ENCODE measurements at places on chromosomes 1 and 21.

DNA sequence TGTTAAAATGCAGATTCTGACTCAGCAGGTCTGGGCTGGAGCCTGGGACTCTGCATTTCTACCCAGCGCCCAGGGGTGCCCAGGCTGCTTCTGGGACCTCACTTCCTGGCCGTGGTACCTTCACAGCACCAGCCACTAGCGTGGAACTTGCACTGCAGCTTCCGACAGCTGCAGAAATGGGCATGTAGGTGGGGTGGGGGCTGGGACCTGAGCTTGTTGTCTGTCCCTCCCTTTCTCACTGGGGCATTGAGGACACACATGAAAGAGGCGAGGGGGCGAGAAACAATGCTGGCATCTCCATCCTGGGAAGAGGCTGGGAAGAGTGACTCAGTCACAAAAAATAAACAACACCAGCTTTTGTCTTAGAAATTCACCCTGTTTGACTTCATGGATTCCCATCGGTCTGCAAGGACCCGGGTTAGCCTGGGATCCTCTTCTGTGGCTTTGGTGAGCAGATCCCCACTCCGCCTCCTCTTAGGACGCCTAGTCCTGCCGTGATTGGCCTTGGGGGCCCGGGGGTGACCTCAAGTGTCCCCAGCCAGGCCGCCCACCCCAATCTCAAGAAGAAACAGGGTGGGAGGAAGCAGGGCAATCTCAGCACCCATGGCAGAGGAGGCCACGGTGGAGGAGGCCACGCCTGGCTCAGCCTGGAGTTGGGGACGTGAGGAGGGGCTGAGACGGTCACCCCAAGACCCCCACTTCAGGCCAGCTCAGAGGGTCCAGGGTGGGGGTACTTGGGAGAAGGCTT, 29.9 kb upstream of the POFUT2 start:
- peak; percentile 92 for DNase-seq

- DNase-seq = peak; percentile 56
Observed at GRCh38 chr1:155504207-155504606, 58.4 kb downstream of the ASH1L start.

- DNase-seq = no peak
Observed at GRCh38 chr1:40766560-40766959, 17.0 kb upstream of the KCNQ4 start.

GRCh38 chr1:204181116-204181515, 15.0 kb upstream of the REN start:
- DNase-seq = no peak

GRCh38 chr1:26388791-26389445, 16.4 kb upstream of the ZNF683 start:
- peak; percentile 62 for DNase-seq

DNA sequence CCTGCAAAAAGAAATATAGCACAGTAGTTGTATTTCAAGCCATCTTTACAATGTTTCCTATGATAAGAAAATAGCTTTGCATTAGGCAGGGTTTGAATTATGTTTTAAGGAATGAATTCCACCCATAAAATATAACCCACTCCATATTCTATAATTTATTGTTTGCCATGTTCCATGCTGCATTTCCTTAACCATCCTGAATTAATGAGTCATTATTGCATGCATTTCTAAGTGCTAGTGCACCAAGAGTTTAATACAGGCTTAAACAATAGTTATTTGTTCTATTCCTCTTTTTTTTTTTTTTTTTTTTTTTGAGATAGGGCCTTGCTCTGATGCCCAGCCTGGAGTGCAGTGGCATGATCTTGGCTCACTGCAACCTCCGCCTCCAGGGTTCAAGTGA, 45.2 kb downstream of the MIGA1 start:
- DNase-seq = peak; percentile 21

GRCh38 chr1:164664127-164664526, 105.1 kb downstream of the PBX1 start:
- DNase-seq = no peak

DNA sequence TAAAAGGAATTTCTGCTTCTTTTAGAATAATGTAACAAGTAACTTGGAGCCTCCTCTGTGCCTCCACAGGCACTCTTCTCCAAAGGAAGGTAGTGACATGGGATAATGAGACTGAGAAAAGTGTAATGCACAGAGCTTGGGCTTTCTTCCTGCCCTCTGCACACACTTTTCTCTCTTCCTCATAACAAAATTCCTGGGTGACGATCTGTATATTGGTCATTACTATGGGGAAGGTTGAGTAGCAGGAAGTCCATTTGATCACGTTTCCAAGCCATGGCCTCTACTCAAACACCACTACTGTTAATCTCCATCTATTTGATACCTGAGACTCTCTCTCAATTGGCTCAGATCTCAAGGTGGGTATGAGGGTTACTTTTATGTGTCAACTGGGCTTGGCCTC, 113.9 kb downstream of the GRIK1 start:
- peak; percentile 6 for DNase-seq

- DNase-seq = peak; percentile 90
Observed at GRCh38 chr1:232868793-232869491, 63.7 kb downstream of the MAP10 start.

GRCh38 chr1:225674381-225674780, 21.5 kb upstream of the ENAH start:
- DNase-seq = no peak

GRCh38 chr1:179080866-179081686, 794 bp upstream of the TOR3A start:
- no peak for DNase-seq

DNA sequence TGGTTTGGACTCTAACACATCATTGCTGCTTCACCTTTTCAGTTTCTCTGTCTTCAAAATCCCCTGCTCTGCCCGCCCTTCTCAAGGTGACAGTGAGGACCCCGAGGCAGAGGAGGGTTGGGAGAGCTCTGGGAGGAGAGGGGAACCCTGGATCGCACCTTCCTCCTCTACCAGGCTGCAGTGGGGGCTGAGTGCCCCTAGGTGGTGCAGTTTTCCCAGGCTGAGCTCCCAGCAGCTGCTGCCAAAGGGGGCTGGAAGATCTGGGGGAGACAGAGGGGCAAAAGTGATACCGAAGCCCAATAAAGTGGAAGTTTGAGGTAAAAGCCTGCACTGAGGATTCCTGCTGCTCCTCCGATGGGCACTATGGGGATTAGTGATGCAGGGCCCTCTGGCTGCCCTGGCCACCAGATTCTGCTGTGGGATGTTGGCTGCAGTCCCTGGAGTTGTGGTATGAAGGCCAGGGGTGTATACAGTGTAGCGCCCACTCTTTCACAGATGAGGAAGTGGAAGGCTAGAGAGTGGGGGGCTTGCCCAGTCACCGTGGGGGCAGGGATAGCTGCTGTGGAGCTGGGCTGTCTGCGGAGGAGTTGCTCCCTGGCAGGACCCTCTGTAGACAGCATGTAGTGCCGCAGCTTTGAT, 40.7 kb upstream of the SCMH1 start:
- peak; percentile 20 for DNase-seq

DNA sequence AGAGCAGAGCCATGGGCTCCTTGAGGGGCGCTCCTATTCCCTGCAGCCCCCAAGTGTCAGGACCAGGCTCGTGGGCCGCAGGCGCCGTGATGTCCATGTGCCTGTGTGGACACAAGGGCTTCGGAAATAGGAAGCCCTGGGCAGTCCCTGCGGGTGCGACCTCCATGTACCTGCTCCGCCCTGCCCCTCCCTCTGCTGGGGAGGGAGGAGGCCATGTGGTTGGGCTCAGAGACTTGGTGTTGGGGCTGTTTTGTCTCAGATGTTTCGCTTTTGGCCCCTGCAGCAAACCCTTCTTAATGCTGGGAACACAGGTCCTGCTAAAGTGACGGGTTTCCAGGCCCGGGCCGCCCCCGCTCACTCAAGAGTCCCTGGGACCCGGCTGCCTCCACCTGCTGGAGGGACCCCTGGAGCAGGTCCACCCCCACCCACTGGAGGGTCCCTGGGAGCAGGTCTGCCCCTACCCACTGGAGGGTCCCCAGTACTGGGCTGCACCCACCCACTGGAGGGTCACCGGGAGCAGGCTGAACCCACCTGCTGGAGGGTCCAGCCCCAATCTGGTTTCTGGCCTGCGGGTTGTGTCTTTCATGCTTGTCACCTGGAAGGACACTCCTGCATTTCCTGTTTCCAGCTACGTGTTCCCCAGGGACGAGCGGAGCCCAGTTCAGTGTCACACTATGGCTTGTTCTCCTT, 156.5 kb downstream of the PEX14 start:
- DNase-seq = no peak

DNA sequence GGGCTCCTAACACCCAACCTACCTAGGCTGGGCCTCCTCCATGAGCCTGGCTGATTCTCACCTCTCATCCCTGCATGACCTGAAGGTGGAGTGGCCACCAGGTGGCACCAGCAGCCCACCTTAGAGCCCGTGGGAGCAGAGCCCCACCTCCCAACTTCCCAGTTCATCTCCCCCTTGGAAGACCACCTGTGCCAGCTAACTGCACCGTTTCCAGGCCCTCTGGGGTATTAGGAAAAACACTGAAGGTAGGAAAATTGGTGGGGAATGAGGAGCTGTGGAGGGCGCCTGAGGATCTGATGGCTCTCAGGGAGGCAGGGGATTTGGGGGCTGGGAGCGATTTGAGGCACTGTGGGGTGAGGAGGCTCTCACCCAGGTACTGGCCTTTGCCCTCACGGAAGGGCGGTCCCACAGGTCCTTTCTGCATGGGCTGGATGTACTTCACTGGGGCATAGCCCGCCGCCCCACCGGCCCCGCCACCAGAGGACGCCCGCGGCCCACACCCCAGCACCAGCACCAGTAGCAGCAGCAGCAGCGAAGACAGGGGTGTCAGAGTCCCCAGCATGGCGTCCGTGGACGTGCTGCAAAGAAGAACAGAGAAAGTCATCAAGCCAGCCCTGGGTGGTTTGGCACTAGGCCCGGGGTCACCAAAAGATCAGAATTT, 11.1 kb downstream of the ADPRS start:
- DNase-seq = peak; percentile 73

- no peak for DNase-seq
Observed at GRCh38 chr1:179156026-179156425, 73.5 kb downstream of the ABL2 start.

DNA sequence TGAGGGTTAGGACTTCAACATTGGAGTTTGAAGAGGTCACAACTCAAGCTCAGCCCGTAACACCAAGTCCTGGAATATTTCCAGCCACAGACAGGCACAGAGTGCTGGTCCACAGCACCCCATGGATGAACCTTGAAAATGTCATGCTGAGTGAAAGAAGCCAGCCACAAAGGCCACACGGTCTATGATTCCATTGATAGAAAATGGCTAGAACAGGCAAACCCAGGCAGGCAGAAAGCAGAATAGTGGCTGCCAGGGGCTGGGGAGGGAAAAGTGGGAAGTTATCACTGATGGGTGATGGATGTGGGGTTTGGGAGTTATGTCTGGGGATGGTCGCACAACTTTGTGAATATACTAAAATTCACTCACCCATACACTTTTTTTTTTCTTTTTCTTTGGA, 21.3 kb downstream of the MX1 start:
- no peak for DNase-seq

GRCh38 chr21:33642896-33643657, 776 bp downstream of the ITSN1 start:
- peak; percentile 26 for DNase-seq

- DNase-seq = no peak
Observed at GRCh38 chr1:71668065-71668464, 587.2 kb upstream of the ZRANB2 start.

GRCh38 chr1:20440785-20441200, 45.2 kb downstream of the CAMK2N1 start:
- DNase-seq = peak; percentile 66

DNA sequence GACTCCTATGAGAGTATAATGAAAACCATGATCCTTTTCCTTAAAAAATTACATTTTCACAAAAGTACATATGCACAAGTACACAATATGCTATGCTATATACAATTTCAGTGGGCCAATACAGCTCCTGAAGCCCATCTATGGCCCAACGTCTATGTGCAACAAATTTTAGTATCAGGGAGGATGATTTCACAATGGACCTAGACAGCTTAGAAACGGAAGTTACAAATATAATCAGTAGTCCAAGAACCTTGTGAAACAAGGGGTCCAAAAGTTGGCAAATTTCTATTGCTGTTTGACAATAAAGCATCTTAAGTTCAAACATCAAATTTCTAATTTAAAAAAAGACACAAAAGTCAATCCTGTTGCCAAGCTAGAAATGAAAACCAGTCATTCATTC, 87.0 kb downstream of the DPYD start:
- no peak for DNase-seq

DNA sequence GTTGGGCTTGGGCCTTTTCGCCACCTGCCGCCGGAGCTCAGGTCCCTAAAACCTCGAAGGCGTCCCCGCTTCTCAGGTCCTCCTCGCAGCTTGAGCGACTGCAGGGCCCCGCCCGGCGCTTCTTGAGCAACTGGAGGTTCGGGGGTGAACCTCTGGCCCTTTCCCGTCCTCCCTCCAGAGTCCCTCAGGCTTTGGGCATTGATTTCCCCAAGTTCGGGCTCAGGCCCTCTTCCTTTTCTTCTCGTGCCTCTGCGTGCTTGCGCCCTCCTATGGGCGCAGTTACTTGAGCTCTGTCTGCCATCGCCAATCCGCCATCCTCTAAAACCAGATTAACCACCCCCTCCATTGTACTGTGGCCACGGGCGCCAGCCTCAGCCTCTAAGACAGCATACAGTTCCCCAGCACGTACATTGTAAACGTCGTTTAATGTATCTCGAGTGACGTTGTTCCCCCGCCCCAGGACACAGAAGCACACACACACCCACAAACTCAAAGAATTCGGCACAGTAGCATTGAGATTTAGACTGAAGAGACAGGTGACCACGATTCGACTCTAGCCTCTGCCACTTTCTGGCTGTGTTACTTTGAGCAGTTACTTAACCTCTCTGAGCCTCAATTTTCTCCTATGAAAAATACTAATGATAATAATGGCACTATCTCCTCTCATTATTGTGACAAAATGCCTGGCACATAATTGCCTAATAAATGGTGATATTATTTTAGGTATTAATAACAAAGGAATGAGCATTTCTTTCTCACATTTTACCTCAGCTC, 22.6 kb downstream of the BTG2 start:
- DNase-seq = peak; percentile 44

DNA sequence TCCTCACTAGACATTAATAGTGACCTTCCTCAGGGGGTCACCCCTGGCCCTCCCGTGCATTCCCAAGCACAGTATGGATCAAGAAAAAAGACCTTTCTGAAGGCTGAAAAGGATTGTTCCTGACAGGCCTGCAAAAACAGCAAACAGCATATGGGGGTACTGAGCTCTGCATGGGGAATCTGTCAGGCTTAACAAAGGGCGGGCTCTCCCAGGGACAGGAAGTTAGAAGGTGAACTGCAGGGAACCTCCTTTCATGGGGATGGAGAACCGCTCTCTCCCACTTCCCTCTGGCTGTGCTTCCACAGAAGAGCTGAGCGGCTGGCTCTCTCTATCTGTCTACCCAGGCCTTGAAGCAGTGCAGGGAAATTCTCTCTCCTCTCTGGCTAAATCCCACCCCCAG, 91.7 kb downstream of the DTL start:
- DNase-seq = no peak

Measured in fibroblast of mammary gland (primary cell).